ENCODE measurements at places on chromosomes 4 and X.

DNA sequence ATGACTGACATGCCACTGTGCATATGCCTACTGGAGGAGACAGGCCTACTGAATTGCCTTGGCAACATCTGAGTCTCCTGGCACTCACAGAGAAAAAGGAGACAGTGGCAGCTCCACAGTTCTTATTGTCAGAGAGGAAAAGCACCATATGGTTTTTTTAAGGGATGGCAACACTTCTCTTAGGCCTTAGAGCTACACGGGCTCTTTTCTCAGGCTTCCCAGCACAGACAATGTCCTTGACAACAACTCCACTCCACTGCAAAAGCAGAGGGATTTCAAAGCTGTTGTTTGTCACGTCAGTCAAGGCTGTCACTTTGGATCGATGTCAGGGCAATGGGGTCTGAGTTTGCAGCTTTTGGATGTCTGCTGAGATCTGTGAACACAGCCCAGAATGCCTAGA is 4.7 kb upstream of the CLCN4 start:
- DNase-seq, result no peak

- no peak for DNase-seq
Observed at GRCh38 chr4:79987401-79987800, 85.6 kb downstream of the ANTXR2 start.

- no peak for DNase-seq
Observed at GRCh38 chr4:184238072-184238745, 20.5 kb upstream of the ENPP6 start.

DNA sequence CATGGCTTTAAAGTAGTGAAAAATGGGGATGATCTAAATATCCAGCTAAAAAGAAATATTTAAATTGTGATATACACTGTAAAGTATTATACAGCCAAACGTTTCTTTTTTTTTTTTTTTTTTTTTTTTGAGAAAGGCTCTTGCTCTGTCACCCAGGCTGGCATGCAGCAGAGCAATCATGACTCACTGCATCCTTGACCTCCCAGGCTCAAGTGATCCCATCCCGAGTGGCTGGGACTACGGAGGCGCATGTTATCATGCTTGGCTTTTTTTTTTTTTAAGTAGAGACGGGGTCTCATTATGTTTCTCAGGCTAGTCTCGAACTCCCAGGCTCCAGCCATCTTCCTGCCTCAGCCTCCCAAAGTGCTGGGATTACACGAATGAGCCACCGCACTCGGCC is 17.1 kb downstream of the SMIM14 start:
- peak; percentile 84 for DNase-seq

- no peak for DNase-seq
Observed at GRCh38 chrX:120638619-120639018, 8.8 kb upstream of the C1GALT1C1 start.

GRCh38 chr4:304969-305680 is at the start of gene ZNF732:
ZNF732 (minus strand) TSS chr4:305474; CDS start chr4:305310, 164 bp downstream.
- DNase-seq, result peak; percentile 62

GRCh38 chrX:68822641-68823410 is 6.0 kb upstream of the EFNB1 start:
- DNase-seq, result peak; percentile 26

- peak; percentile 60 for DNase-seq
Observed at GRCh38 chr4:157115613-157116335, 39.8 kb downstream of the GLRB start.

DNA sequence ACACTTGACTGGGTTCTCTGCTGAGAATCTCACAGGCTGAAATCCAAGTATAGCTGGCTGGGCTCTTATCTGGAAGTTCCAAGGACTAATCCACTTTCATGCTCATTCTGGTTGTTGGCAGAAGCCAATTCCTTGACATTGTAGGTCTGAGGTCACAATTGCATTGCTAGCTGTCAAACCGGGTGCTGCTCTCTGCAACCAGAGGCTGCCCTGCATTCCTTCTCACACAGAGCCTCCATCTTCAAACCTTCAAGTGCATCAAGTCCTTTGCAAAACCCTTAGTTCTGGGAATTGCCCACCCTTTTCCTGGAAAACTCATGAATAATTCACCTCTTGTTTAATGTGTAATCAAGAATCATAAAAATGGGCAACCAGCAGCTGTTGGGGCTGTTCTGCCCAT is 404.2 kb downstream of the KCNIP4 start:
- no peak for DNase-seq

DNA sequence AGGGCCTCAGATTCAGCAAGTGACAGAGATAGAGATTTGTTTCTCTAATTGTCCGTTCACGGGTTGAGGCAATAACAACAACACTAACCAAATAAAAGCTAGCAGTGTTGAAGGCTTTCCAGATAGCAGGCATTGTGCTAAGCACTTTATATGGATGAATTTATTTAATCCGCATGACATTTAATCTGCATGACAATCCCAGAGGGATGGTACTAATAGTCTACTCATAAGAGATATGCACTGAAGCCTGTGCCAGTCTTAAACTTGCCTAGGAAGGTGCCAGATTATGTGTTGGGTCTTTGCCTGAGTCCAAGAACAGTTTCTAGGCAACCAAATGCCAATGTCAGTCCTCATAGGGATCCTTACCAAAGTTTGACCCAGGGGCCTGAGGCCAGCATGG is 37.7 kb upstream of the FAT1 start:
- peak; percentile 71 for DNase-seq

GRCh38 chrX:109830157-109830703 is 97.2 kb upstream of the ACSL4 start:
- DNase-seq, result no peak

DNA sequence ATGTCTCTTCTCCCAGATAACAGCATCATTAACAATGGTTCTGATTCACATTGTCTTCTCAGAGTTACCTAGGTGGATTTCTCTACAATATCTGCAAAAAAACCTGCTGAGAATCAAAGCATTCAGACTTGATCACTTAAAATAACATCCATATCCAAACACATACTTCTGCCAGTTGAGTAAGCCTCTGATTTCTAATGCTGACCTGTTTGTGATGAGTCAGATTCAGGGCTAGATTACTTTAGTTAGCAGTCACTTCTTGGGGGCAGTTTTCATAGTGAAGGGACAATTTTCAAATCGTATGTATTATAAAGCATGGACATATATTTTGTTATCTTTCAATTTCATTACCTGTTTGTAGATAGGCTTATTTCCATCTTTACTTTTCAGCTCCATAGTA is 35.5 kb downstream of the CCNI start:
- DNase-seq, result peak; percentile 49

- DNase-seq, result no peak
Observed at GRCh38 chr4:813900-814299, 12.0 kb downstream of the CPLX1 start.

GRCh38 chrX:131818297-131818936 is 204.7 kb upstream of the STK26 start:
- DNase-seq, result no peak

GRCh38 chr4:168291242-168291641 is 27.3 kb downstream of the DDX60 start:
- no peak for DNase-seq

GRCh38 chr4:145404761-145405160 is 76.9 kb upstream of the SMAD1 start:
- DNase-seq, result no peak

- DNase-seq, result no peak
Observed at GRCh38 chr4:185810746-185811508, 1.1 kb downstream of the SORBS2 start.

GRCh38 chrX:40720339-40720738 is 15.0 kb downstream of the MED14 start:
- DNase-seq, result no peak

DNA sequence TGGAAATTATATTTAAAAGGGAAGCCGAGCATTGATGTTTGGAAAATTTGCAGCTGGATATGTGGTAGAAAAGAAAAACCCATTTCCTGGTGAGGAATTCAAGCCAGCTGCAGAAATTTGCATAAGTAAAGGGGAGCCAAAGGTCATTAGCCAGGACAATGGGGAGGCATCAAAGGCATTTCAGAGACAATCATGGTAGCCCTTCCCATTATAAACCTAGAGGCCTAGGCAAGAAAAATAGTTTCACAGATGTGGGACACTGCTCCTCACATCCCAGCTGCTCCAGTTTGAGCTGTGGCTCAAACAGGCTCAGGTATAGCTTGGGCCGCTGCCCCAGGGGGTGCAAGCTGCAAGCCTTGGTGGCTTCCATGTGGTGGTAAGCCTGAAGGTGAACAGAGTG is 35.8 kb downstream of the NAP1L3 start:
- no peak for DNase-seq

- no peak for DNase-seq
Observed at GRCh38 chrX:111006116-111006515, 89.9 kb upstream of the PAK3 start.

DNA sequence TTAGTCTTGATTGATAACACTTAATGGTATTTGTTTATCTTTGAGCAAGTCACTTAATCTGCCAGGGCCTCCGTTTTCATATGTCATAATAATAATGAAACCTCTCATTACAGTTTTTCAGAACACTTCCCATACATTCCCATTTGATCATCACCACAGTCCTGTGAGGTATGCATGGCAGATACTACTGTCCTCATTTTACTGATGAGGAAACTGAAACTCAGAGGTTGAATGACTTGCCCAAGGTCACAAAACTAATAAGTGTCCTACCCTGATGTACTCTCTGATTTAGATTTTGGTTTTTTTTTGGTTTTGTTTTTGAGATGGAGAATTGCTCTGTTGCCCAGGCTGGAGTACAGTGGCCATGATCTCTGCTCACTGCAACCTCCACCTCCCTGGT is 25.7 kb downstream of the ZFX start:
- no peak for DNase-seq

- DNase-seq, result peak; percentile 61
Observed at GRCh38 chr4:113499696-113500095, 261.8 kb downstream of the CAMK2D start.

DNA sequence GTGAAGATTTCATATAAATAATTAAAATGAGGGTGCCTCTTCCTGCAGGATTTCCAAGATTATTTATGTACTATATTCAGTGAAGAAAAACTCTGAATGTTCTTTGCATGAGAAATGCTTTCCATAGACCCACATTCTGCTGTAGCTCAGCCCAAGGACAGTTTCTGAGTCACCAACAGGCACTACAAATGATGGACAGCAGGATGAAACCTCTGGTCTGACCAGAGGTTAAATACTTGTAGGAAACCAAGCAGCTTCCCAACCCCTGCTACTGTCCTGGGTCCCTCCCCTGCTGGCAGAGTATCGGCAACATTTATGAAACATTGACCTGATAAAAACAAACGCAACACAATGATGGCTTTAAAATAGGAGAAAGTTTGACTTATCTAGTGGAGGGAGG is 73.1 kb downstream of the CXXC4 start:
- DNase-seq, result no peak

DNA sequence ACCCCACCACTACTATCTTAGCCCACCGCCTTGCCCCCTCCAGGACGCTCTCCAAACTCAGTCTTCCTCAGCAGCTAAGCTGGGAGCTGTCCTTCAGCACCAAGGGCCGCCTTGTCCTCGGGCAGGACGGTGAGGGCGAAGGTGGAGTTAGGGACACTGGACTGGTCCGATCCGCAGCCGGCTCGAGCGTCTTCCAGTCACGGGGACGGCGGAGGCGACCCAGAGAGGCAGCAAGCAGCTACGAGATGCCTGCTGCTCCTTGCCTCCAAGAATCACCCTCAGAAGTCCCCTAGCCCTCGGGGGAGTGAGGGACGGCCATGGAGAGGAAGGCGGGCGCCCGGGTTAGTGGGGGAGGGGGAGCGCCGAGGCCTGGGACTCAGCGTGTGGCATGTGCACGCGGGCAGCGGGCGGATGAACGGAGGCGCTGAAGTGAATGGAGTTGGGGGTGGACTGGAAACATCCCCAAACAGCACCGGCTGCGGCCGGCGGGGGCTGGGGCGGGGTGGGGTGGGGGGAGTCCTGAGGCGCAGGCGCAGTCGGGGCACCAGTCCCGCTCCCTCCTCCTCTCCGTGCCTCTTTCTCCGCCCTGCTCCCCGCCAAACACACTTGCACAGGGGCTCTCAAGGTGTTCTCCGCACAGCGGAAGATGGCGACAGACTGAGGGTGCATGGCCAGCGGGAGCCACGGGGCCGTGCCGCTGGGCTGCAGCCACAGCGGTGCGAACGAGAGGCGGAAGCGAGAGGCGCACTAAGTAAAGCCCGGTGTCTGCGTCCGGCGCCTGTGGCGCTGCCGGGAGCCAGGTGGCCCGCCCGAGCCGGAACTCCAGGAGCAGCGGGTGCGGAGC is at the start of gene NALF2:
TSS of gene NALF2 (plus strand) at position 545 of the 844 bp plus-strand sequence. CDS start 957 bp downstream, outside the sequence.
- no peak for DNase-seq

- DNase-seq, result no peak
Observed at GRCh38 chr4:151455212-151455611, 46.2 kb downstream of the FHIP1A start.

- no peak for DNase-seq
Observed at GRCh38 chr4:5566526-5566925, 141.8 kb downstream of the EVC2 start.

DNA sequence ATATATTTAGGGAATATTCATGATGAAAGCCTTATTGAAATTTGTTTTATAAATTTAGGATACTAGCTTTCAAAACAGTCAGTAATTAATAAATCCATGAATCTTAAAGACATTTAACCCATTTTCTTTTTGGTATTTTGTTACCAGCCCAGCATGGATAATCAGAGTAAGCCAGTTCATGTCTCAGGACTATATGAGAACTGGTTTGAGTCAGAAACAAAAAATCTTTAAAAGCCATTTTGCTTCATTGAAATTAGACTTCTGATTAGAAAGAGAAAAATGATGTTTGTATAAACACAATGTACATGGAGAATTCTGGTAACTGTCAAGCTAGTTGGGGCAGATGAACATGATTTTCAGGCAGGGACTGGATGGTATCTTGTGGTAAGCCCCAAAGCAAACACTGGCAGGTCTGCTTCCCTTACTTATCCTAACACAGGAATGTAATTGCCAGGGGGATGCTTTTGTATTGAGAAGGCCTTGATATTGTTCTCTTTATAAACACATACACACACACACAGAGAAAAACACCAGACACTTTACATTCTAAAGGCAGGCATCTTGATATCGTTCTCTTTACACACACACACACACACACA is 9.4 kb downstream of the ARHGAP10 start:
- peak; percentile 55 for DNase-seq

GRCh38 chr4:113278324-113278934 is 229.0 kb downstream of the ANK2 start:
- peak; percentile 71 for DNase-seq

DNA sequence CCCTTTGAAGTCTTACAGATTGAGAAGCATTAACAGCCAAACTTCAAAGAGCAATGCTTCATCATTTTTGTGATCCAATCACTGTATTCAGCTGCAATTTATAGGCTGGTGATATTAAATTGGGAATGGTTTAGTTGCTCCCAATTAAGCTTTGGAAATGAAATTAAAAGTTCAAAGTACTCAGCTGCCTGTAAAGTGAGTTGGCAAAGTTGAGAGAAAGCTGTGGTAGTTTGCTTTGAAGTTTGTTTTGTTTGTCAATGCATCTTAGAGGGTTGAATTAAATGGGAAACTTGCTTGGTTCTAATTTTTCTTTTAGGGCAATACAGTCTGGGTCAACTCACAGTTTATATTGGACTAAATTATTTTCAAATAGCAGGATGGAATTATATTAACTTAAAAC is 238.4 kb upstream of the CTSO start:
- no peak for DNase-seq

- DNase-seq, result no peak
Observed at GRCh38 chr4:169070895-169071218, 60.8 kb upstream of the CBR4 start.
